ENCODE measurements at places on chromosomes 3 and 15. TPM values are rescaled to one million over a fixed set of nuclear protein-coding genes. Genes with fewer than 3 reads are reported as not detected.

LDHAL6B gene
- not detected for total RNA-seq

MKRN2OS gene
- not detected for total RNA-seq

GCNT3 gene
- not detected for total RNA-seq

TICRR gene
- 0.11 TPM for total RNA-seq

NLGN1 gene
- total RNA-seq, result not detected

Measured in CD8-positive, alpha-beta T cell (primary cell).